ENCODE measurements at places on chromosomes 5 and 9. TPM values are rescaled to one million over a fixed set of nuclear protein-coding genes. Genes with fewer than 3 reads are reported as not detected.

GRCh38 chr5:62077823-62078550, 228.0 kb upstream of the KIF2A start:
- no peaks in the 10 kb centered on the region for H3K27me3 ChIP-seq
- H3K4me1 ChIP-seq, result peaks cover 11% of the 10 kb centered on the region
- no peaks in the 10 kb centered on the region for H3K36me3 ChIP-seq
- no peak overlapping the region for H3K27ac ChIP-seq
- no peak overlapping the region for H3K4me3 ChIP-seq

Gene IL13
- total RNA-seq, result not detected

Gene PPIP5K2
- total RNA-seq, result 89.2 TPM

- H3K4me1 ChIP-seq, result no peaks in the 10 kb centered on the region
- no peak overlapping the region for H3K4me3 ChIP-seq
- DNase-seq, result no peak
- no peaks in the 10 kb centered on the region for H3K36me3 ChIP-seq
- H3K27me3 ChIP-seq, result no peaks in the 10 kb centered on the region
Measured at GRCh38 chr5:120320626-120321025, 143.5 kb upstream of the PRR16 start.

DNA sequence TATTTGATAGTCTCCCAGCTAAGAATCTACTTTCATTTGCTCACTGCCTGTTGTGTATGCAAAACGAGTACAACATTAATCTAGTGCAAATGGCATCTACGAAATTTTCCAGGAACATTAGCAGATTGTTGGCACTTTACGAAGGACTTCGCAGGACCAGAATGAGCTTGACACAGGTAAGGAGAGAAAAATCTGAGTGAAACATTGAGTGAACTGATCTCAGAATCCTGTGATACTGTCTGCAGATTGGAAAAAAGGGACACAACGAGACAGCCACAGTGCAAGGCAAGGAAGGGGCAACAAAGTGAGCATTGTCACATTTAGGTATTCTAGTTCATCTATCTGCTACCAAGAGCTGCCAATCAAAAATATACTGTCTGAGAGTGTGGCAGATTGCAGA, 350.5 kb downstream of the ZNF608 start:
- no peak overlapping the region for H3K27ac ChIP-seq
- DNase-seq, result no peak
- H3K4me3 ChIP-seq, result no peak overlapping the region
- H3K27me3 ChIP-seq, result no peaks in the 10 kb centered on the region
